ENCODE measurements at places on chromosomes 6 and 20.
A peak's percentile ranks its signal among the peaks of the same experiment; 100 is the strongest.

DNA sequence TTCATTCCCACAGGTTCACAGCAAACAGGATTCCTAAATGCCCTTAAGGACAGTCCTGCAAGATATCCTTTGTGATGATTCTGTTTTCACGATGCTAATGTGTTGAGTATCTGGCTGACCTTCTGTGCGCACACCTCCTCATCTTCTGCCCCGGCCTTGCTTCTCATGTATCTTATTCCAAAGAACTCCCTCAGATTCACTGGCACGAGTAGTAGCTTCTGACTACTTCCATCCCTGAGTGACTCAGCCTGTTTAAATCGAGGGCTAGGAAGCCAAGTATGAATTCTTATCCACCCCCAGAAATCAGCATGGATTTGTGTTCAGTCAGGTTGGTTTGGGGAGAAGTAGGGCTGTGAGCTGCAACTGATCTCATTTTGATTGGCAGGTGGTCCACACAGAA, 190.2 kb upstream of the SNX9 start:
- DNase-seq = no peak

- no peak for DNase-seq
Observed at GRCh38 chr6:110226261-110226660, 46.0 kb downstream of the CDC40 start.

- peak; percentile 57 for DNase-seq
Observed at GRCh38 chr6:14660806-14661579, 543.4 kb downstream of the CD83 start.

GRCh38 chr6:92132457-92132856, 1286.9 kb downstream of the EPHA7 start:
- DNase-seq = no peak

DNA sequence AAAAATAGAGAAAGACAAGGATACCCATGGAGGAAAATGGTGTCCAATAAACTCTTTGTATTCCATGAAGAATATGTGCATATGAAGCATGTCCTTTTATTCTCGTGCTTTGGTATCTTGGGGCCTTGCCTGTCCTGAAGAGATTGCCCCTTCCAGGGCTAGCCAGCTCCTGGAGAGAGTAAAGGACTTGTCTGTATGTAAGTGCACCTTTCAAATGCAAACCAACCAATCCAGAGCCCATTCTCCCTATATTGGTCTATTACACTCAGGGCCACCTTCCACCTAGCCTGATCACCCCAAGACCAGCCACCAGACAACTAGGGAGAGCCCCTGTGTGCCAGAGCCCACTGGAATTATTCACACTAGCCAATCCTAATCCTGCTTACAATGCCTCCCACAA, 221.6 kb downstream of the CD83 start:
- no peak for DNase-seq

DNA sequence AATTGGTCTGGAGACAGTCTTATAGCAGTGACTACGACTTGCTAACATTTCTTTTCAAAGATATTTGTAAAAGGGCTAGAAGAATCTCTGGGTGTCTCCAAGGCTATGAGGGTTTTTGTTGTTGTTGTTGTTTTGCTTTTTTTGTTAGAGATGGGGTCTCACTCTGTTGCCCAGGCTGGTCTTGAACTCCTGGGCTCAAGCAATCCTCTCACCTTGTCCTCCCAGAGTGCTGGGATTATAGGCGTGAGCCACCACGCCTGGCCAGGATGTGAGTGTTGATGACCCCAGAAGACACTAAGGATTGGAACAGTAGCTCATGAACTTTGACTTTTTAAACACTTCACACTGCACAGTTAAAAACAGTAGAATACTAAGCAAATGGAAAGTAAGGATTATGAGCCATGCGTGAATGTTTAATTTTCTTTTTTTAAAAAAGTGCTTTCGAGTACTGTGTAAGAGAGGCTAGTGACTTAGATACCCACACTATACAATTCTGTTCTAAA, 76.4 kb downstream of the GCNT2 start:
- no peak for DNase-seq

- no peak for DNase-seq
Observed at GRCh38 chr20:13262671-13263360, 41.7 kb downstream of the ISM1 start.

- no peak for DNase-seq
Observed at GRCh38 chr20:53929974-53930650, 140.3 kb downstream of the BCAS1 start.

GRCh38 chr6:150685860-150686259, 86.2 kb downstream of the PLEKHG1 start:
- peak; percentile 52 for DNase-seq

DNA sequence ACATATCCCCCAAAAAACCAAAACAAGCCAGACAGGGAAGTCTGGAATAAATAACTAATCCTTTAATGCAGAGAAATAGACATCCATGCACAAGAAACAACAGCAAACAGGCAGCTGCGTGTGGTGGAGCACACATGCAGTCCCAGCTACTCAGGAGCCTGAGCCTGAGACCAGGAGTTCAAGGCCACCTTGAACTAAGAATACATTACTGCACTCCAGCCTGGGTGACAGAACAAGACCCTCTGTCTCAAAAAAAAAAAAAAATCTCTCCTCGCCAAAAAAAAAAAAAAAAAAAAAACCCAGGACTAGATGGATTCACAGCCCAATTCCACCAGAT, 48.2 kb upstream of the SRSF6 start:
- no peak for DNase-seq

DNA sequence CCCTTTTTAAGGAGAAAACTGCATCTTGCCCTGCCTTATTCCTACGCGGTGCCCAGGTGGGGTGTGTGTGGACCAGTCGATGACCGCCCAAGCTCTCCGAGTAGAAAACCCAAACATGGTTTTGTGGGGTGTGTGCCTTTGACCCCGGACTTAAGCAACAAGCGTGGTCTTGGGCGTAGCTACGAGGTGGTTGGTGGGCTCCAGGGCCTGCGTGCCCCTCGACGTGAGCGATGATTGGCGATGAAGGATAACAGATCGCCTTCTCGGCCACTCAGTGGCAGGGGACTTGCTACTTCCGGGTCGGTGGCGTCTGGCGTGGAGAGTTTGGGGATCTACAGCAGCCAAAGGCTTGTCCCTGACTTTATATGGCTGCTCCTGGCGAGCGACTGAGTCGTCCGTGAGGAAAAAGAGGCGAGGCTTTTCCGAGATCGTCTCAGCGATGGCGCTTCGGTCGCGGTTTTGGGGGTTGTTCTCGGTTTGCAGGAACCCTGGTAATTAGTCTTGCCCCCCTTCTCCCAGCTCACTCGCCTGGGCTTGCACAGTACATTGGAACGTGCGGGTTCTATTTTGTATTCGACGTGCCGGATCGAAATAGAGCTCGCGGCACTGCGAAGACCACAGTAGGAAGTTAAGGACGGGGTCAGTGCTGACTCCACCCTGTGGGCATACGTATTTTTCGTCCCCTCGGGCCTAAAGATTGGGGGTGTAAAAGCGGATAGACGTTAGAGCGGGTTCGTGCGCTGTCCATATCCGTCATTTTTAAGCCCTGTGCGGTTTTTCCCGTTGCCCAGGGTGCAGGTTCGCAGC, at the start of gene MRPL18:
Gene MRPL18, plus strand, starts transcription at position 319 of the 807 bp plus-strand sequence. Its CDS starts 121 bp downstream, at position 440.
- peak; percentile 90 for DNase-seq

DNA sequence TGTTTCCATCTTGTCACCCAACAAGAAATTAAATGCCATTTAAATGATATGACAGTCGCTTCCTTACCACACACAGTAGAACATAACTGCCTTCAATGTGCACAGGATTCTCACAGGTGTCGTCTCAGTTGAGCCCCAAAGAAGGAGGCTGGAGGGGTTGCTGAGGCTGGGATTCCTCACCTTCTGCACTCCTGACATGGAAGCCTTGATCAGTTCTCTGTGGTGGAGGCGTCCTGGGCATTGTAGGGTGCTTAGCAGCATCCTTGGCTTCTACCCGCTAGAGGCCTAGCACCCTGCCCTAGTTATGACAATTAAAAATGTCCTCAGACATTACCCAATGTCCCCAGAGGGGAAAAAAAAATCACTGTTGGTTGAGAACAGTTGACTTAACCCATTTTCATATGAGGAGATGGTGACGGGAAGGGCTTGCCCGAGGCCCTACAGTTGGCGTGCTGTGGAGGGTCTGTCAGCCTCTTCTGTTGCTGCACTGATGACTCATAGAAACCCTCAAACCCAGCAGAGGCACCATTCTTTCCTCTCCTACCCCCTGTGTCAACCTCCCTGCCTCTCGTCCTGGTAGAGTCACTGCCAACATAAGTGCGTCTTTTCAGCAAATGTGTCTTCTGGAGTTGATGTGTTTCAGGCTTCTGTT, 19.3 kb upstream of the ZNF831 start:
- peak; percentile 71 for DNase-seq

DNA sequence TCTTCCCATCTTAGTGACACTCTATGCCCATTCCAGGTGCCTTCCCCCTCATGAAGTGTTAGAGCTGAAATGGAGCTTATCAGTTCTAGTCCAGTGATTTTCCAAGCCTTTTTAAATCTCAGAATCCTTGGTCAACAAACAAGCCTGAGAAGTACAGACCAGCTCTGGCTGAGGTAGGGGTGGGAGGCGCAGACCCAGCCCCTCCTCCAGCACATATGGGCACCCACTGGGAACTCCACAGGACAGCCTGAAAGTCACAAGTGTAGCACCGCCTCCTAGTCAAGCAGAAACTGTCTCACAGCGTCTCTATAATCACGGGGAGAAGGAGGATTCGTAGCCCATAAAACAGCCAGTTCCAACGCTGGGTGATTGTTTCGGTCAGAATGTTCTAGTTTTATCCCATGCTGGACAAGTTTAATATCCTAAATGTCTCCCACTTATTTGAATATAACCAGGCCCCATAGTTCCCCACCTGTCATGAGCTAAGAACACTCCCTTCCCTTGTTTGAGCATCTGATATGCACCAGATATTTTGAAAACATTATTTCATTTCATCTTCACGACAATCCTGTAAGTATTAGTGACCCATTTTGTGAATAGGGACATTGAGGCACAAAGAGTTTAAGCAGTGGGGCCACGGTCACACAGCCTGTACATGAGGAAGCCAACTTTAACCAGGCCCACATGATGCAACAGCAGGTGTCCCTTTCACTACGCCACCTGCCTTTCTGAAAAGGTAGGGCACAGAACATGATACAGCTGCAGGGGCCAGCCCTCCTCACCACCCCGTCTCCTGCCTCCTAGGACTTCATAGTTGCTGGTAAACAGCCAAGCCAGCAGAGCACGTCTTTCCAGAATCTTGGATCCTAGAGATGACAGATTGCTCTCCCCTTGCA, 40.1 kb downstream of the TRAF3IP2 start:
- no peak for DNase-seq
